Pons (tissue), 1 donor: ENCODE measurements at places on chromosomes 3 and 15.

- no peak for DNase-seq
Observed at GRCh38 chr15:89117790-89118189, 29.5 kb downstream of the ABHD2 start.

DNA sequence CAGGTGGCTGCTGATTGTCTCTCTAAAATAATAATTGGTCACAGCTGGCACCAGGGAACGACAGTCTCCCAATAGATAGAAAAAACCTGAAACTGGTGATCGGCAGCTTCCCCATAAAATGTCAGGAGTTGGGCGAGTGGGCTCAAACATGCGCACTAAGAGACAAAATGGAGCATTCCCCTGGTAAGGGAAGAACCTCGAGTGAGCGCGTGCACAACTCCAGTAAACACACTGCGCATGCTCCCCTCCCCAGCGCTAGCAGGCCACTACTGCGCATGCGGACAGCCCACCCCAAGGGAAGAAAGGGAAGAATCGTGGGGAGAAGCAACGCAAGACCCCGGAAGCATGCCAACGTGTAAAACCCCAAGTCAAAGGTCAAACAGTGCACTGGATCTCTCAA lies 7.7 kb upstream of the STARD5 start:
- no peak for DNase-seq

DNA sequence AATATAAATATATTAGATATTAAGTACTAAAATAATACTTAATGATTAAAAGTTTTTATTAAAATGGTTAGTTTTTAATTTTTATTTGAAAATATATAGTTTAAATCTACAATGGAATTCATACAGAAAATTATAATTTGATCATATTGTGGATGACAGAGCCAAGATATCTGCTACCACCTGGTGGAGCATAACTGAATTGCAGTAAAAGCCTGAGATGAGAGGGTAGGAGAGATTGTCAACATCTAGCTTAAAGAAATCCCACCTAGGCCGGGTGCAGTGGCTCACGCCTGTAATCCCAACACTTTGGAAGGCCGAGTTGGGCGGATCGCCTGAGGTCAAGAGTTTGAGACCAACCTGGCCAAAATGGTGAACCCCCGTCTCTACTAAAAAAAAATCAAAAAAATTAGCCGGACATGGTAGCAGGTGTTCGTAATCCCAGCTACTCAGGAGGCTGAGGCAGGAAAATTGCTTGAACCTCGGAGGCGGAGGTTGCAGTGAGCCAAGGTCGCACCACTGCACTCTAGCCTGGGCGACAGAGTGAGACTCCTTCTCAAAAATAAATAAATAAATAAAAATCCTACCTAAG lies 25.1 kb upstream of the CSTA start:
- no peak for DNase-seq

GRCh38 chr15:78325092-78325843 lies 14.9 kb upstream of the CRABP1 start:
- no peak for DNase-seq

- DNase-seq: no peak
Observed at GRCh38 chr3:138509586-138509985, 75.2 kb downstream of the ESYT3 start.

DNA sequence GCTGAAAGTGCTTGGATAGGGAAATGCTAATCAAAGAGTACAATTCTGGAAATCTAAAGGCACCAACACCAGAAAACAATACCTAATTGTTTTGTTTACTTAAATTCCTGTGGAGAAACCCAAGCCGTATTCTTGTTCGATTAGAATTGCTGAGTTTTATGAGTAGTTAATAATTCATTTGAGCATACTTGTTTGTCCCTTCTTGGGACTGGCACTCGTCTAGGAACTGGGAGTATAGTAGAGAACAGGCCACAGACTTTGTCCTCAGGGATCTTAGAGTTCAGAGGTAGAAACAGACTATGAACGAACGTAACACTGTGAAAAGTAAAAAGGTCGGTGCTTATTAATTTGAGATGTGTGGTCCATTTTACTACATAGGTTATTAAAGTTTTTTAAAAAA lies 39.4 kb downstream of the ZPLD1 start:
- DNase-seq: no peak

GRCh38 chr15:42110367-42110766 lies 16.0 kb upstream of the PLA2G4D start:
- no peak for DNase-seq

- DNase-seq: peak; percentile 41
Observed at GRCh38 chr15:58771621-58772250, 634 bp downstream of the MINDY2 start.
